DMS153 (cell line): ENCODE measurements at places on chromosomes 3 and 15.
A peak's percentile ranks its signal among the peaks of the same experiment; 100 is the strongest.

DNA sequence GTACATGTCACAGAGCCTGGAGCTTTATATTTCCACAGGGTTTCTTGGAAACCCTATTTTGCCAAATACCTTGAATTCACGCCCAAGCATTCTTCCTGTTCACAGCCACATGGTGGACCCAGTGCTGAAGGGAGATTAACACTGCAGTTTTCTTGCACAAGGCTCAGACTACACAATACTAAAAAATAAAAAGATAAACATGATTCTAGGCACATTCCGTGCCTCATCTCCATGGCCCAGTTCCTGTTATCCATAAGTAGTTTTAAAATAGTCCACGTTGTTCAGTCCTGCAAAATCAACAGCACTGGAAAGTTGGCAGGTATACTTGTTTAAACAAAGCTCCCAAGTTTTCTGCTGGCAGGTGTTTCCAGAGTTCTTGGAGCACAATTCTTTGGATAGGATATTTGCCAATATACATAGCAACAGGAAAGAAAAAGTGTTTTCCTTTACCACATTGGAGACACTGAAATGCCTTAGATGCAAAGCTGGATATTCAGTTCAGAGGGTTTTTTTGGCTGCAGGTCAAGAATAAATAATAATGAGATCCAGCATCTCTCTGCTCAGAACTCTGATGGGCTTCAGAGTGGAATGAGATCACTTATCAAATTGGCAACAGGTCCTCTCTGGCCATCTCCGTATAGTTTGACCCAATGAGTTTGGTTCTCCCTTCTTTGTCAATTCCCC, 88.1 kb upstream of the TGFBR2 start:
- peak; percentile 18 for DNase-seq

DNA sequence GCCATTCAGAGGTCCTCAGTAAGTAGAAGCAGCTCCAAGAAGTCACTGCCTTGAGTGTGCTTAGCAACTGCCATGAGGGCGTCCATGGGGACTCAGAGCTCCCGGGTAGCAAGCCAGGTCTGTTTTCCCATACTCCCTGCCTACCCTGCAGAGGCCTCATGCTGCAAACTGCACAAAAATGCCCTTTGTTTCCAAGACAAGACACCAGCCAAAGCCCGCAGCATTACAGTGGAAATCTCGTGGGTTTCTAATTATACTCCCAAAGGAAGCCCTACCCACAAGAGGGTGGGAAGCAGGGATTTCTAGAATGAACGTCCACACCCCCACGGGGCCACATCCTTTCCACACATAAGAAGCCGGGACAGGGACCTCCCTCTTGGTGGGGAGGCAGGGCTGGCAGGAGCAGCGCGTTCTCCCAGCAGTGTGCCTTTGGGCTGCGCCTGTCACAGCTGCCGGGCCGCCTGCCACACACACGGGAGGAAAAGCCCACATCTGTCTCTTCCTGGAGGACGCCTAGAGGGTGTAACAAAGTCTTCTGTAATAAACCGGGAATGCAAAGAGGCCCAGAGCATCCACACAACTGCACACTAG, 31.1 kb downstream of the FAM174B start:
- DNase-seq = no peak

DNA sequence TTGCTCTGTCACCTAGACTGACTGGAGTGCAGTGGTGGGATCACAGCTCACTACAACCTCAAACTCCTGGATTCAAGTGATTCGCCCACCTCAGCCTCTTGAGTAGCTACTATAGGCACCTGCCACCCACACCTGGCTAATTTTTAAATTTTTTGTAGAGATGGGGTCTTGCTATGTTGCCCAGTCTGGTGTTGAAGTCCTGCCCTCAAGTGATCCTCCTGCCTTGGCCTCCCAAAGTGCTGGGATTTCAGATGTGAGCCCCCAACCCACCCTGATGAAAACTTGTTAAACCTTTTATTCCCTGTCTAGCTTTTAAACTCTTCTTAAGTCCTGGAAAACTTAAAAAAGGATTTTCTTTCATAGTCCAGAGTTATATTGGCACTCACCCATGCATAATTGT, 2.6 kb downstream of the ECT2 start:
- no peak for DNase-seq

- no peak for DNase-seq
These were observed 60.2 kb downstream of the CACNA1D start for GRCh38 chr3:53554559-53555067.

GRCh38 chr3:157793745-157794144, 290.5 kb upstream of the VEPH1 start:
- no peak for DNase-seq

GRCh38 chr15:77620297-77620696, 12.4 kb downstream of the LINGO1 start:
- DNase-seq = no peak

GRCh38 chr3:117063930-117064329, 354.4 kb downstream of the TUSC7 start:
- no peak for DNase-seq

GRCh38 chr15:92652576-92652966, 3.0 kb downstream of the FAM174B start:
- no peak for DNase-seq

DNA sequence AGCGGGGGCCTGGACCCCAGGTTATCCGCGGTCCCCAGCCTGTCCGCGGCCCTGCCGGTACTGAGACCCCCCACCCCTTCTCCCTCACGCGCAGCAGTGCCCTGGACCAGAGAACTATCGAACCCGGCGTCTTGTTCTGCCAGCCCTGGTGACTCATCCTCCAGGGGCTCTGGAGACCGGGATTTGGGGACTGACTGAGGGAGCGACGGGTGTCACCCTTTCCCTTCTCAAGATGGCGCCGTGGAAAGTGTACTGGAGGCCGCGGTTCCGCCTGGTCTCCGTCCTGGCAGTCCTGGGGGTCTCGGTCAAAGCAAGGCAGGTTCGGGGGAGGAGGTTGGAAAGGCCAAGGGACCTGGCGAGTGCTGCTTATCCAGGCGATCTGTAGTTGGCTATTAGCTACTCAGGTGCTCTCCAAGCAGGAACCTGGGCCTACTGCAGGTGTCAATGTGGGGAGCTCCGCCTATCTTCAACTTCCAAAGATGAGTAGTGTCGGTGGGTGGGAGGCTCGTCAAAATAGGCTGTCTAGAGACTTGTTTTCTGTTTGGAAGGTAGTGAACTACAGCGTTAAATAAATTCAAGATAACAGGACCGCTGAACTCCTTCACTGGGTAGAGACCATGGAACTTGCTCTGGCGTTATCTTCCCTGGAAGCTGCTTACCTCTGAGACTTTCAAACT, 790 bp downstream of the RAB5A start:
- no peak for DNase-seq

- DNase-seq = no peak
These were observed 251.8 kb upstream of the RORA start for GRCh38 chr15:61480863-61481262.
